HL-60 (cell line): ENCODE measurements at places on chromosomes 12 and 14.

DNA sequence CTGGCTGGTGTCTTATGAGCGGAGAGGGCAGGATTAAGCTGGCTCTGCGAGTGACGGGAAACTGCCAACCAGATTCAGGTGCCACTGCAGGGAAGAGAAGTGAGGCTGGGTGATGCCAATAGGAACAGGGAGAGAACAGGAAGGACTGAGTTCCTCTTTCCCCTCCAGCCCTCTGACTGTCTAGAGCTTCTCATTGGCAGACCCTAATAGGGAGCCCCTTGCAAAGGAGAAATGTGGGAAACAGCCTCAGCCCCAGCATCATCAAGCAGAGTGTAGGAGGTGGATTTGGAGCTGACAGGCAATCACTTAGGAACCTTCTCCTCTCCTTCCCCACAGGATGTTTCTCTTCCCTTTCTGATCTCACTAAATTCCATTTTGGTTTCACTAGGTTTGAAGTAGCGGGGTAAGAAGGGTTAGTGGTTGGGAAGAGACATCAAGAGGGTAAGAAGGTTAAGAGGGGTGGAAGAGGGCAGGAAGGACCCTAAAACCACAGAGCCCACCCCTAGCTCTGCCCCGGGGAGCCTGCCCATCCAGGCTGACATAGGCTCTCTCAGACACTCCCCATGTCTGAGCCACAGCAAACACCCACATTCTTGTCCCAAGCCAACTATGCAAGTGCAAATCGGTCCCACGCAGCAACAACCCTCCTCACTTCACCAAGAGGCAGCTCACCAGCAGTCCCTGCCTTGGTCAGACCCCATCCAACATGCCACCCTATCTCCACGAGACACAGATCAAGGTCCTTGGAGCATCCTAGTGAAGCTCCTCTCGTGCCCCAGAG lies 111.1 kb downstream of the STAB2 start:
- DNase-seq: peak; percentile 33

DNA sequence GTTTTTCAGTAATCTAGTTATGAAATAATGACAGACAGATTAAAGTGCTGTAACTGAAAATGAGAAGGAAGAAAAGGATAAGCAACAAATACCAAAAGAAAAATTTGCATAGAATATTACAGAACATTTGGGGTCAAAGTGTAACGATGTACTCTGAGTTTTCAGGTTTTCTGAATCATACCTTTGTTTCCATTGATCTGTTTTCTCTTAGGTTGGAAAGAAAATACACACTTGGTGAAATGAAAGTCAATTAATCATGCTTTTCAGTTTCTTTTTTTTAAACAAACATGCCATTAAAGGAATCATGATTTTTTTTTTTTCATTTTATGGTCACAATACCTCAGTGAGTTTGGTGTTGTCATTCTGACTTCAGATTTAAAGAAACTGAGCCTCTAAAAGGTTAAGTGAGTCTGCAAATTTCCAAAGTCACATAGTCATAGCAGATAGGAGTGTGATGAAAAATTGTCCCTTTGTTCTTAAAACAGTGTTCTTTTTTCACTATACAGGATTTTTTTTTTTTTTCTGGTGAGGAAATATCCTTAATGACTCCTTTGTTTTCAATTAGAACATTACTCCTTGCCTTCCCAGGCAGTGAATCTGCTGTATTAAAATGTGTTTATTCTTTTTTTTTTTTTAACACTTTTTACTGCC lies 35.9 kb upstream of the PZP start:
- no peak for DNase-seq

- DNase-seq: peak; percentile 17
Observed at GRCh38 chr14:23300687-23301223, 1.9 kb downstream of the PPP1R3E start.

DNA sequence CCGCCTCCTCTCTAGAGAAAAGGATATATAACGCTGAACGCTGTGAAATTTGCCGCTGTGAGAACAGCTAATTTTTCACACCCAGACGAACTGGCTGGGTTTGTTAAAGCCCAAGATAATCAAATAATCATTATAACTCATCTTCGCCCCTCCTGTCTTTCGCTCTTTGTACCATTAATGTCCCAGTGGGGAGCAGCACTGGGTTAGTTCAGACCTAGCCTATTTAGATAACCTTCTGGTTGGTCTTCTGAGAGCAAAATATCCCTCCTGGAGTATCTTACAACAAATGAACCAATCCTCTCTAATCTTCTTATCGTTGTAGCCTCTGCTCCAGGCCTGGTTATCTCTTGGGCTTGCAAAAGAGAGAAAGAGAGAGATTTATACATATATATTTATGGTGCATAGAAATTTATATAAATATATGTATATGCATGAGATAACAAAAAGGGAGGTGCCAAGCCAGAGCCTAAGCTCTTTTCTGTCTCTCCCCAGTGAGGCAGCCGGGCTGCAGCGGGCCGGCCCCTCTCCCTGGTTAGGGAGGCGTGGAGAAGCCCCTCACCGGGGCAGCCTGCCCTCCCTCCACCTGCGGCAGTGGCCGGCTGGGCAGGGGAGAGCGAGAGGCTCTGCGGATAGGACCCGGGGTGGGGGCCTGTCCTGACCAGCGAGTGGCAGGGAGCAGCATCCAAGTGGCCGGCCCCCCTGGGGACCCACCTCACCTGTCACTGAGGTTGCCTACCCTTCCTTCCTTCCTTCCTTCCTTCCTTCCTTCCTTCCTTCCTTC lies 202.0 kb upstream of the LHX5 start:
- no peak for DNase-seq

DNA sequence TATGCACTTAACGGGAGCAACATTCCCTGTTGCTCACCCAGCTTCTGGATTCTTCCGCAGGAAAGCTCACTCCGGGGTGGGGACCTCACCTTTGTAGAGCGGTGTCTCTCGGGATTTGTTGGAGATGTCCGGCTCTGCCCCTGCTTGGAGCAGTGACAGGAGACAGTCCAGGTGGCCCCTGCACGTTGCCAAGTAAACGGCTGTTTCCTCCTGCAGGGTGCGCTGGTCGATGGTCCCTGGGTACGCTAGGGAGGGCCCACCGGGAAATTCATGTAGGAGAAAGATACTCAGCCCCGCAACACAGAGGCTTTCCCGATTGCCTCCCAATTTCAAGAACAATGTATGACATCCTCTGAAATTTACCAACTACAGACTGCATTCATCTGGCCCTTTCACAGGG lies 23.1 kb downstream of the ASB2 start:
- DNase-seq: no peak

DNA sequence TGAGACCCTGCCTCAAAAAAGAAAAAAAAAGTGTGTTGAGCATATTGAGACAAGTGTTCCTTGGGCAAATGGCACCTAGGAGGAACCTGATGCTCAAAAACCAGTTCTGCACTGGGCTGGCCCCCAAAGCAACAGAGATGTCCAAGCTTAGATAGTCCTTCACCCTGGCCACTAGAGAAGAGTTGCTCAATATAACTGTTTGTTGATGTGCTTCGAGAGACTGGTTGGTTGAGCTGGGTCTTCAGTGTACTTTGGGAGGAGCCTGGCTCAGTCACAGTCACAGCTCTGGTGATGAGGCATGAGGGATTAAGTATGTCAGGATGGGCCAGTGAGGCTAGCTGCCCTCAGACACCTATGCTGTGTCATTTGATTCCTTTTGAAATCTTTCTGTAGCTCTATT lies 38.0 kb downstream of the SLC2A14 start:
- DNase-seq: no peak

DNA sequence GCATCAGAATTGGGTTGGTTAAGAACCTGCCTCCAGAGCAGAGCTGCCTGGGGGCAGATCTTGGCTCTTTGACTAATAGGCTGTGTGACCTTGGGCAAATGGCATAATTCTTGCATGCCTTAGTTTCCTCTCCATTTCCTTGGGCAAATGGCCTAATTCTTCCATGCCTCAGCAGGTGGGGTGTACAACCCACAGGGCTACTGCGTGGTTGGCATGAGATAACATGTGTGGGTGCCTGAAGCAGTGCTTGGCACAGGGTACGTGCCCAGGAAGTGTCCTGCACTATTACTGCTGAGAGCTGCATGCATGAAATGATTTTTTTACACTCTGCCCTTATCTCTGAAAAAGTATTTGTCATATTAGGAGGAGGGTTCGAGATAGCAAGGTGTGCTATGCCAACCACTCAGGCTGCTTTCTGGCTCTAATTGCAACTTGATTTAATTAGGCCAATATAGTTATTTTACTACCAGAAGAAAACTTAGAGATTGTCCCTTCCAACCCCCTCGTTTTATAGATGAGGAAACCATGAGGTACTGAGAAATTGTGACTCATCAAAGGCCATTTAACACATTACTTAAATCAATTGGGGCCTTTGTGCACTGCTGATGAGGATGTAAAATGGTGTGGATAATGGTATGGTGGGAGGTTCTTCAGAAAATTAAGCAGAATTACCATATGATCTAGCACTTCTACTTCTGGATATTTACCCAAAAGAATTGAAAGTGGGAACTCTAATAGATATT lies 161.6 kb upstream of the HIF1A start:
- no peak for DNase-seq

DNA sequence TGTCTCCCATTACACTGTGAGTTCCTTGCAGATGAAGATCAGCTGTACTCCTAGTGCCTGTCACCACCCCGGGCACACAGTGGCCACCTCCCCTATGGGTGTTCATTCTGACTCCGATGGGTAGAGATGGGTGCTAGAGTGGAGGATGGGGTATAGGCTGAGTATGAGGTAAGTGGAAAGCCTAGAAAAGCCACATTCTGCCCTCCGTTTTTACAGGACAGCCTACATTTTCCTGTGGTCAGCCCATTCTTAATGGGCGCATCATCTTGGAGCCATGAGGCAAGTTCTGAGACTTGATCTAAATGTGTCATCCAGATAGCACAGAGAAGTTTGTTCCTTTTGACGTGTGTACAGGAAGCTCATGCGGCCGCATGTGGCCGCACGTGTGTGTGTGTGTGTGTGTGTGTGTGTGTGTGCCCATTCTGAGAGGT lies 166.7 kb upstream of the HIF1A start:
- DNase-seq: no peak

GRCh38 chr12:114174326-114174725 lies 208.2 kb upstream of the RBM19 start:
- no peak for DNase-seq

DNA sequence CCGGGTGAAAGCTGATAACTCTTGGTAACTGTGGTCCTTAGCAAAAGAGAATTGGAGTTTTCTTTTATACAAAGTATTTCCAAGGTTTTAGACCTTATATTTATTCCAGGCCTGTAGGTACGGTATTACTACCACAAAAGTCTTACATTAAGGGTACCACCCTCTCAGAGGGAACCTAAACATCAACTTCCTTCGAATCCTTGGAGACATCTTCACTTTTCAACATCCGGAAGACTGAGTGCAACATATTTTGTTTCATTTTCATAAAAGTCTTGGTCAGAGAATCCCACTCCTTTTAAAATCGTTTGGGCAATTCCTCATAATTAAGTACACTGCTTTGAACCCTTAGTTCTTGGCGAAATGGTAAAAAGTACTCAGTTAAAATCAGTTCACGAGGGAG lies 1.2 kb downstream of the CNOT2 start:
- no peak for DNase-seq

DNA sequence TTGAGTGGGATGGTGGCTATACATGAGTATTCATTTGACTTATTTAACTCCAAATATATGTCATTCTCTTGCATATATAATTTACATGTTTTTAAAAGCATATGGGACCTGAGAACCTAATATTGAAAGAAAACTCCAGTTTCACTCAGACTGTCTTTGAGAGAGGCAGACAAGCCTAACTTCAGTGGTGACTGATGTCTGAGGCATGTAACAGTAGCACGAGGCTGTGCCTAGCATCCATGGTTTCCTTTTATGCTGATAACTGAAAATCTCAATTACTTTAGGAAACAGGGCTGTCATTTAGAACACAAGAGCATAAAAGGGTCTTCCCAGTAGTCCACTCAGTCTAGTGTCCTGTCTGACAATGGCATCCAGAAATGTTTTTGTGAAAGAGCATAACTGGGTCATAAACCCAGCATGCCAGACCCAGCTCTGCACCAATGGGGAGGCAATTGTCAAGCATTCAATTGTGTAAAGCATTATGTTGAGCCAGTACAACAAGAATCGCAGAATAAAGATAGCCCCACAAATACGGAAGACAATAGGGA lies 24.3 kb downstream of the MAPK1IP1L start:
- no peak for DNase-seq

GRCh38 chr14:78933948-78934524 lies 763.9 kb downstream of the NRXN3 start:
- no peak for DNase-seq

- no peak for DNase-seq
Observed at GRCh38 chr14:104940526-104941150, 16.0 kb downstream of the PLD4 start.

- DNase-seq: peak; percentile 54
Observed at GRCh38 chr14:99518441-99519346, 37.5 kb downstream of the CCNK start.

DNA sequence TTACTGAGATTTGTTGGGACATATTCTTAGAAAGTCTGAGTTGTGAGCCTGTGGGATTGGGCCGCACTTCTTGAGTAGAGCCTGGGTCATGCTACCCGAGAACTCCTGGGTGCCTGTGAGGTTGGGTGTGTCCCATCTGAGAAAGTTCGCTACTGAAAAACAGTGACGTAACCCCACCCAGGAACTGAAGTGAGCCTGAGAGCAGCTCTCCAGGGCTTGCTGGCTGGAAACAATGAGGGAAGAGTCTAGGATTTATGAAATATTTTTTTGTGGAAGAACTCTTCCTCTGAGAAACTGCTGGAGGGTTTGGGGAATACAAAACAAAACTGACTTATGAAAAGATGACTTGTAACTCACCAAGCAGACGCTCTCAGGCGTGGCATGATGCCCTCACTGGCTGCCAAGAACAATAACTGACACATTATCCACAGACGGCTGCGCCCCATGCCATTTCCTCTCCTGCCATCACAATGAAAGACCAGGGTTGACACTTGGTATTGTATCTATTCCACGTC lies 69.2 kb downstream of the RASSF3 start:
- DNase-seq: no peak

DNA sequence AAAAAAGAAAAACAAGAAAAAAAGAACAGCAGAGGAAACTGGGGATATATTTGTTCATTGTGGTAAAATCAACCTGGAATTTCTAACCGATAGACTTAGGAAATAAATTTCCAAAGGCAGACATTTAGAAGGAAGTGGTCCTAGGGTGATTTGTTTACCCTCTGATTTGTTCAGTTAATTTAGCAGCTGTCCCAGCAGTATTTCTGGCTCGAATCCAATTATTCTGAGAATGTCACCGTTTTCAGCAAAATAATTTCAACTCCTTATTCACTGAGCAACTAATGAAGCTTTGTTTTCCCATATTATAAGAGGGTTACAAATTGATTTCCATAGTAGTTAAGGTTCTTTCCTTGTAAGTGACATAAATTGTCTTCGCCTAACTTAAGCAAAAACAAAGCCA lies 285.2 kb upstream of the SYT10 start:
- no peak for DNase-seq

GRCh38 chr12:129819391-129819790 lies 84.4 kb downstream of the TMEM132D start:
- no peak for DNase-seq
